Activated effector memory CD4-positive, alpha-beta T cell treated with Interleukin-2 at 50 U/mL for 16 hours (primary cell): ENCODE measurements at places on chromosomes 11 and 22.

DNA sequence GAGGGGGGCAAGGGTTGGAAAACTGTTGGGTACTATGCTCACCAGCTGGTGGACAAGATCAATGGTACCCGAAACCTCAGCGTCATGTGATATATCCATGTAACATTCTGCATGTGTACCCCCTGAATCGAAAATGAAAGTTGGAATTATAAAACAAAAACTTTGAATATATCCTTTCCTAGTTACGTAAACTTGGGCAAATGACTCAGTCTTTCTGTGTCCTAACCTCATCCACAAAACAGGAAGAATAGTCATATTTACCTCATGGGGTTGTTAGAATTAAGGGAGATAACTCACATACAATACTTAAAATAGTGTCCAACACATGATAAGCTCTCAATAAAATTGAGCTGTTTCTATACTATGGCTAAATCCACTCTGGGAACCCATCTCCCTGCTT, 620.1 kb upstream of the KIRREL3 start:
- no peak for DNase-seq

DNA sequence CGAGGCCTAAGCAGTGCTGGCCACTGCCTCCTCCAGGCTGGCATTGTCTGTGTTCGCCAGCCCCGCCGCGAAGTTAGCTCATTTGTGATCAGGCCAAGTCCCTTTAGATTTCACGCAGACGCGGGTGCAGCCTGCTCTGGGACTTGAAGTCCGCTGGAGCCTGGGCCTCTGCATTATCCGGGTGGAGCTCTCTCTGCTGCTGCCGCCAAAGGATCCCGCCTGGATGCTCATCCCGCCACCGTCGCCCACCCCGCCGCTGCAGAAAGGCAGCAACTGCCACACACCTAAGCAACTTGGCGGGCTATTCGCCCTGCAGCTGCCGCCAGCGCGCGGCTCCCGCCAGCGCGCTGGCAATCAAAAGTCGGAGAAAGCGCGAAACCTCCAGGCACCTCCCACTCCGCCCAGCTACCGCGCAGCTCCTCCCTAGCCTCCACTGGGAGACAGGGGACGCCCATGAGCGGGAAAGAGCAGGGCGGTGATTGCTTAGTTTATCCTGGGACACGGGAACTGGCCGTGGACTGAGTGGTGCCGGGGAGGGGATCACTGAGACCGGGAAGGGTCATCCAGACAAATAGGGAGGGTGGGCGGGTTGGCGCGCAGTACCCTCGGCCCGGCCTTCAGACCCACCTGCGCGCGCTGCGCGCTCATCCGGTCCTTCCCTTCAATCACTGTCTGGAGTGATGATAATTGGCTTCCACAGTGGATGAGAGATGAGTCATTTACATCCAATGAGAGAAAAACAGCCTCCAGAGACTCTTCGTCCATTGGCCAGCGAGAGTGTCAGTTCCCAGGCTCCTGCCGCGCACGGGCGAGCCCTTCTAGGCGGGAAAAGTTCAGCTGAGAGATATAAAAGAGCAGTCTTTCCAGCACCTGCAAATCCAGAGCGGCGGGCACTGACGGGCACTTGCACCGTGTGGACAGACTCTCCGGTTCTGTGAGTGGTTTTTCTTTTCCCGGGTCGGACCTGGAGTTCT, at the start of gene FAM111B:
FAM111B (plus strand) TSS at position 875 of the 974 bp plus-strand sequence. CDS start 2,389 bp downstream, outside the sequence.
- DNase-seq, result peak; percentile 52

DNA sequence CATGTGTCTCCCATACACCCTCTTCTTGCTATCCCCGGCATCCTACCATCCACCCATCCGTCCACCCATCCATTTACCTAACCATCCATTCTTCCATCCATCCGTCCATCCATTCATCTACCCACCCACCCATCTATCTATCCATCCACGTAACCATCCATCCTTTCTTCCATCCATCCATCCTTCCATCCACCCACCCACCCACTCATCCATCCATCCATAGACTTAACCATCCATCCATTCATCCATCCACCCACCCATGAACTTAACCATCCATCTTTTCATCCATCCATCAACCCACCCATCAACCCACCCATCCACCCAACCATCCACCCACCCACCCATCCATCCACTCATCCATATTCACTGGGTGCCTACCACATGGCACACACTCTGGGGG, 10.6 kb upstream of the CDC42EP2 start:
- no peak for DNase-seq

DNA sequence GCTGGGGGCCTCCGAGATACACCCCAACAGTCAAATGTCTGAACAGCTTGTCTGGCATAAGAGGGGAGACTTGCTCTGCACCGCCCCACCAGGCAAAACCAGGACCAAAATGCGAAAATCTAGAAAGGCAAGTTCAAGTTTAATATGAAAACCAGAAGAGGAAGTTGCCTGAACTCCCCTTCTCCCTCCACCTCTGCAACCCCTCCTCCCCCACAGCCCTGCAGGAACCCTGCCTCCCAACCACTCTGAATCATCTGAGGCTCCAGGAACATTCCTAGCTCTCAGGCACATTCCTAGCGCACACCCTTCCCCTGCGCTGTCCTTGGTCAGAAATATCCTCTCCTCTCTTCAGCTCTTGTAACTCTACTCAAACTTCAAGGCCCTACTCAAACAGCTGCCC, 36.7 kb downstream of the ISX start:
- no peak for DNase-seq

GRCh38 chr11:77660947-77661346, 23.4 kb upstream of the CLNS1A start:
- no peak for DNase-seq

GRCh38 chr11:119085437-119085847, 761 bp downstream of the HMBS start:
- DNase-seq, result no peak

DNA sequence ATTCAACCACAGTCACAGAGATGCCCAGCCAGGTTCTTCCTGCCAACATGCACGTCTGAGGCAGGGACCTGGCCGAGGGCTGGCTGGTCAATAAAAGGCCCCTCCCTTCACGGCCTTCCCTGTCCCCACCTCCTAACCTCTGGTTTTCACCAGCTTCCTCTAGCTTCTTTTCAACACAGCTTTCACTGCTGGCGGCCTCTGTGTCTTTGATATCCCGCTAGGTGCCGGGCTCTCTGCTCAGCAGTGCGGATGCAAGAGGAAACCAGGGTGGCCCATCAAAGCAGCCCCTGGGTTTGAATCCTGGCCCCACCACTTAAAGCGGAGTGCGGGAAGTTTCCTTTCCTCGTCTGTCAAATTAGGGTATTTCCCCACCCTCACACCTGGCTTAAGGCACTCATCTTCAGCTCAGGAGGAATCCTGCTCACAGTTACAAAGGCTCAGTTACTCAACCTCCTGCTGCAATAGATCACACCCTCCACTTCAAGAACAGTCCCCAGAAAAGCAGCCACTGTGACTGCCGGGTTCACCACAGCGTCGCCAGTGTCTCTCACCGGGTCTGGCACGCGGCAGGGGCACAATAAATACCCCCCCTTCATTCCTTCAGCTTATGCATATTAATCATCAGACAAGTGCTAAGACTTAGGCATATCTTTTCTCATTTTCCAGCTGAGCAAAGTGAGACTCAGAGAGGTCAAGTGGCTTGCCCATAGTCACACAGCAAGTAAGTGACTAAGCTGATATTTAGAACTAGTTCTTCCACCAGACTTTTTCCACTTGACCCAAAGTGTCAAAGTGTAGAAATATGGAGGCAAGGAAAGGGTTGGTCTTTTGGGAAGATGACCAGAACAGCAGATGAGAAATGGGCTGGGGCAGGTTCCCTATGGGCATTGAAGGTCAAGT, 45.7 kb downstream of the TXN2 start:
- peak; percentile 49 for DNase-seq

- DNase-seq, result no peak
Observed at GRCh38 chr11:27440090-27440489, 32.5 kb downstream of the LGR4 start.
